Activated B cell treated with CpG ODN at 0.5 μM for 24 hours (primary cell): ENCODE measurements at places on chromosomes 4 and X.

GRCh38 chrX:153766098-153766817 lies 2.2 kb downstream of the PLXNB3 start:
- H3K27me3 ChIP-seq: no peaks in the 10 kb centered on the region
- H3K4me3 ChIP-seq: no peak overlapping the region
- DNase-seq: no peak
- peaks cover 12% of the 10 kb centered on the region for H3K4me1 ChIP-seq
- H3K27ac ChIP-seq: no peak overlapping the region

DNA sequence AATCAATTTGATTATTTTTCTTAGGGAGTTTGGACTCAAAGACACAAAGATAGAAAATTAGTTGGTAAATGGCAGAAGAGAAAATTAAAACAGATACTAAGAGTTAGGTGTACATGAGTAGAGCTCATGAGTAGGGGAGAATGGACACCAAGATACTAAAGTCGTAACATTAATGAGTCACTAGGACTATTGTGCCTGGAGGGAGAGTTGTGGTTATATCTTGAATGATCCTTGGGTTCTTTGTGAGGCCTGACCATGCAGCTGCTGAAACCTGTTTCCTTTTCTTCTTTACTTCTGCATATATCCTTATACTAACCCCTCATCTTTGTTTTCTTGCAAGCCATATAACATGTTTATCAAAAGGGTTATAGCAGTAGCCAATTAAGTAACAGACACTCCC lies 532.8 kb downstream of the RPA4 start:
- no peak overlapping the region for H3K4me3 ChIP-seq
- no peak overlapping the region for H3K27ac ChIP-seq
- no peak for DNase-seq
- no peaks in the 10 kb centered on the region for H3K36me3 ChIP-seq
- H3K27me3 ChIP-seq: no peaks in the 10 kb centered on the region
- no peaks in the 10 kb centered on the region for H3K4me1 ChIP-seq

DNA sequence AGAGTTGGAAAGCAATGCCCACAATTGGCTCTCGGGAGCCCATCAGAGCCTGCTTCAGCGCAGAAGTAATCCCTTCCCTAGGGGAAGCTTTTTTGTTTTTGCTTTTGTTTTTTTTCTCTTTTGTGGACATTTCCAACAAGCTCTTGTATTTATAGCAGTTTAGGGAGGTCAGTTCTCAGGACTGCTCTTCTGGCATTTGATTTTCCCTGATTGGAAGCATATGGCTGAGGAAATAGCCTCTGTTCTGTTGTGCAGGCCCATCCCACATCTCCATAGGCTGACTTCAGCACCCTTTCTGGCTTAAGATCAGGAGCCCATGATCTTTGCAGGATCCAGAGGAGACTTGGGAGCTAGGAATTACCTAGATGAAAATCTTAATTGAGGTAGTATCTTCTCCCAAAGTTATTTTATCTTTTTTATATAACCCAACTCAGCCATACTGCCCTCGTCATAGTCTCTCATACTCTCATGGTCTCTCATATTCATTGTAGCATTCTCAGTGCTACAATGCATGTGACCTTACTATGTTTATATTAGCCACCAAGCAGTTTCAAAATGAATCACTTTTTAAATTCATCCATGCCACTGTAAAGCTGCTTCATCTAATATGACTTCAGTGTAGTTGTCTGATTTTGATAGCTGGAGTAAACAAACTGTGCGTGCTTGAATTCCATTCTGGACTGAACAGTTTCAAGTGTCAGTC lies 16.7 kb downstream of the PAGE4 start:
- H3K27me3 ChIP-seq: no peaks in the 10 kb centered on the region
- no peaks in the 10 kb centered on the region for H3K36me3 ChIP-seq
- peaks cover 5% of the 10 kb centered on the region for H3K4me1 ChIP-seq
- H3K4me3 ChIP-seq: no peak overlapping the region
- no peak overlapping the region for H3K27ac ChIP-seq

DNA sequence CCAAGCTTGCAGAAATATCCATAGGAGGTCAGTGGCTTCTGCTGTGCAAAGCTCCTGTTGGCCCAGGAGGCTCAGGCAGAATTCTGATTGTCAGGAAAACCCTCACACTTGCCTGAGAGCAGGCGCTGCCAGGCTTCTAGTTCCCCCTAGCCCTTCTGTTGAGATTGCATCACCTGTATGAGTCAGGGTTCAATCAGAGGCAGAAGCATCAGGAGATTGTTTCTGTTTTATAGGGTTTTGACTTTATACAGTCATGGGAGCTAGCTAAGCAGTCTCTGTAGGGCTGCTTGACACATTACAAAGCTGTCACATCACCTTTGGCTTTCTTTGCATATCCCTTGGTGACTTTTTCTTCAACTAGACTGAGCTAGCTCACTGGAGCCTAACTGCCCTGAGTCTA lies 27.8 kb downstream of the DIPK2B start:
- H3K27me3 ChIP-seq: no peaks in the 10 kb centered on the region
- H3K4me1 ChIP-seq: no peaks in the 10 kb centered on the region
- H3K4me3 ChIP-seq: no peak overlapping the region

DNA sequence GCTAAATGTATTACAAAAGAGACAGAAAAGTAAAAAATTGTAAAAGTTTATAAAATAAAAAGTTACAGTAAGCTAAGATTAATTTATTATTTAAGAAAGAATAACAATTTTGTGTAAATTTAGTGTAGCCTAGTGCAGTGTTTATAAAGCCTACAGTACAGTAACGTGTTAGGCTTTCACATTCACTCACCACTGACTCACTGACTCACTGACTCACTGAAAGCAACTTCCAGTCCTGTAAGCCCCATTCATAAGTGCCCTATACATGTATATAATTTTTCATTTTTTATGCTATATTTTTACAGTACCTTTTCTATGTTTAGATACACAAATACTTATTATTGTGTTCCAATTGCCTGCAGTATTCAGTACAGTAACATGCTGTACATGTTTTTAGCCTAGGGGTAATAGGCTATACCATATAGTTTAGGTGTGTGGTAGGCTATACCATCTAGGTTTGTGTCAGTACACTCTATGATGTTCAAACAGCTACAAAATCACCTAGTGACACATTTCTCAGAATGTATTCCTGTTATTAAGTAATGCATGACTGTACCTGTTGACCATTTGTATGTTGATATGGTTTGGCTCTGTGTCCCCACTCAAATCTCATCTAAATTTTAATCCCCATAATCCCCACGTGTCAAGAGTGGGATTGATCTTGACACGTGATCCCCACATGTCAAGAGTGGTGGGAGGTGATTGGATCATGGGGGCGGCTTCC lies 57.9 kb downstream of the CFAP299 start:
- H3K4me1 ChIP-seq: peaks cover 4% of the 10 kb centered on the region
- H3K27me3 ChIP-seq: peaks cover 2% of the 10 kb centered on the region
- no peak overlapping the region for H3K4me3 ChIP-seq
- no peak for DNase-seq
- no peak overlapping the region for H3K27ac ChIP-seq

DNA sequence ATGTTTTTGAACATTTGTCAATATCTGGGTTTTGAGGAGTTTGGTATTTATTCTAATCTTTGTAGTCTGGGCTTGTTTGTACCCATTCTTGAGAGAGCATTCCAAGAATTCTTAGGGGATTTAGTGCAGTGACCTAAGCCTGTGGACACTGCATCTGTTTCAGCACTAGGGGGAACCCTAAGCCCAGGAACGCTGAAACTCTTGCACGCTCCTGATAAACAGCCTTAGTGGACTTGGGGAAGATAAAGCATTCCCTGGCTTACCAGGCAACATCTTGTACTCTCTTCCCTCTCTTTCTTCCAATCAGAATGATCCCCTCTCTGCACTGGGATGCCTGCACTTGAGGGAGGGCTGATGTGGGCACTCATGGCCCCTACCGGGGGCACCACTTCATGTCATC lies 654.9 kb upstream of the HTR2C start:
- H3K27ac ChIP-seq: no peak overlapping the region
- H3K4me3 ChIP-seq: no peak overlapping the region
- DNase-seq: no peak
- no peaks in the 10 kb centered on the region for H3K4me1 ChIP-seq

DNA sequence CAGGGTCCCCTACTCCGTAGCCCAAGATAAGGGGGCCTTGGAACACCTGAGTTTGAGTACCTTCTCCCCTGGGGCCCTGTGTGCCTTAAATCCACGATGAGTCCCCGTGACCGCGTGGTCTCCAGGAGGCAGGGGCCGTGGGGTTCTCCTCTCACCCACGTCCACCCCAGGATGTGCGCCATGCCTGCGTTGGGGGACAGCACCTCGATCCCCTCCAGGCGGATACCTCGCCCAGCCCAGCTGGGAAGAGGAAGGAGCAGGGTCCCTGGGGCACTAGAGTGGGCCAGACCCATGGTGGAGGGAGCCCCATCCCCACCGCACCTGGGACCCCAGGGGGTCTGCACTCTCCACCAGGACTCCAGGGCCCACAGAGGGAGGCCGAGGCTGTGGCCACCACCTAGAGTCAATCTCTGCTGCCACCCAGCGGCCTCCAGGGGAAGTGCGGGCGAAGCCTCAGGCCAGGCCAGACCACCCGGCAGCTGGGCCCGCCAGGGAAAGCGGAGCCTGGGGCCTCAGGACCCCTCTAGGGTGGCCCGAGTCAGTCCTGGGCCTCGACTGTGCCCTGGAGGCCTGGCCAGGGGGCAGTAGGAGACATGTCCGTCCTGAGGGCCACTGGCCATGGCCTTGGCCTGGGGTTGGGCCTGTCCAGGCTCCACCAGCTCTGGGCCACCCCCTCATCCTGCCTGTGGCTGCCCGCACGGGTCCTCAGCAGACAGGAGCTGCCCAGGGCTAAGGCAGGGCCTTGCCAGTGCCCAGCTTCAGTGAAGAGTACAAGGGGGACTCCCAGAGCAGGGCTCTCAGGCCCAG lies 55.0 kb downstream of the FAM53A start:
- H3K4me3 ChIP-seq: no peak overlapping the region
- H3K27ac ChIP-seq: no peak overlapping the region
- H3K36me3 ChIP-seq: no peaks in the 10 kb centered on the region
- peak; percentile 62 for DNase-seq
- no peaks in the 10 kb centered on the region for H3K4me1 ChIP-seq

DNA sequence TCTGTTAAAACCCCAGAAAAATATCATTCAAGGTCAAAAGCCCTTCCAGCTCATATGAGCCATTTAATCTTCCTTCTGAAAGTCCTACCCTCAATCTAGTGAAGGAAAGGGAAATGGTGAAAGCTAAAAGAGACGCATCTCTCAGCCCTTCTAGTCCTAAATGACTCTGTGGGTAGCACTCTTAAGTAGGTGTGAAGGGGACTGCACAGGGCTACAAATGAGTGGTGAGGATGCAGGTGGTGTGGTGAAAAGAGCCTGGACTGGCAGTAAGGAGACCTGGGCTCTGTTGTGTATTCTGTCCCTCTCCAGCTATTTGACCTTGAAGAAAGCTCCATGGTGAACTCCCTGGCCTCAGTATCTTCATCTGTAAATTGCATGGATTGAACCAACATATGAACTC lies 671.8 kb upstream of the DIPK2B start:
- H3K36me3 ChIP-seq: no peaks in the 10 kb centered on the region
- H3K27me3 ChIP-seq: no peaks in the 10 kb centered on the region
- no peak overlapping the region for H3K27ac ChIP-seq
- no peak for DNase-seq

- no peak overlapping the region for H3K27ac ChIP-seq
- H3K4me3 ChIP-seq: no peak overlapping the region
- no peak for DNase-seq
- no peaks in the 10 kb centered on the region for H3K27me3 ChIP-seq
- peaks cover 13% of the 10 kb centered on the region for H3K36me3 ChIP-seq
Observed at GRCh38 chr4:150570862-150571261, 11.1 kb upstream of the MAB21L2 start.

DNA sequence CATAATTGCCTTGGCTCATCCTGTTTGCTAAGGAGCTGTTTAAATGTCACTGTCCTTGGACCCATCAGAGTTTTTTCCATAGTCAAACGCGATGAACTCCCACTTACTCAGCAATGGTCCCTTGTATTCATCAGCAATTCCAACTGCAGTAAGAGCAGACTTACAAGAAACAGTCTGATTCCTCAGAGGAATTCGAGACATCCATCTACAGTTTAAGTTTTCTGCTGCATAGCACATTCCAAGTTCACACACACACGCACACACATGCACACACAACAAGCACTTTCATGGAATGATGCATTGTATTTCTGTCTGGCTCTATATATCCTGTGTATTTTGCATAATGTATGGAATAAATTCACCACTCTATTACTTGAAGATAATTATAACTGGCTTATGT lies 32.7 kb upstream of the TMEM150C start:
- peaks cover 8% of the 10 kb centered on the region for H3K27me3 ChIP-seq
- no peak overlapping the region for H3K27ac ChIP-seq
- H3K4me1 ChIP-seq: no peaks in the 10 kb centered on the region

DNA sequence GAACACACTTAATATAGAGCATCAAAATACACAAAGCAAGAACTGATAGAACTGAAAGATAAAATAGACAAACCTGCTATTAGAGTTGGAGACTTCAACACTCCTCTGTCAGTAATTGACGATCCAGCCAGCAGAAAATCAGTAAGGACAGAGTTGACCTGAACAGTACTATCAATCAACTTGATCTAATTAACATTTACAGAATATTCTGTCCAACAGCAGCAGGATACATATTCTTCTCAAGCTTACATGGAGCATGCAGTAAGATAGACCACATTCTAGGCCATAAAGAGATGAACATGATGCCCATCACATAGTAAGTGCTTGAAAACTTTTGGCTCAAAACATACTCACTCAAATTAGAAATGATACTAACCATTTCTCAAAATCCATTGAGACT lies 196.7 kb upstream of the KLF3 start:
- DNase-seq: no peak
- H3K4me1 ChIP-seq: peaks cover 7% of the 10 kb centered on the region
- peaks cover 2% of the 10 kb centered on the region for H3K36me3 ChIP-seq
- H3K4me3 ChIP-seq: no peak overlapping the region
- H3K27ac ChIP-seq: no peak overlapping the region

- H3K36me3 ChIP-seq: no peaks in the 10 kb centered on the region
- DNase-seq: no peak
- H3K27me3 ChIP-seq: no peaks in the 10 kb centered on the region
- H3K4me1 ChIP-seq: no peaks in the 10 kb centered on the region
- H3K4me3 ChIP-seq: no peak overlapping the region
Observed at GRCh38 chr4:39802005-39802404, 104.1 kb downstream of the UBE2K start.

- no peaks in the 10 kb centered on the region for H3K27me3 ChIP-seq
- H3K4me1 ChIP-seq: no peaks in the 10 kb centered on the region
- no peak for DNase-seq
- H3K27ac ChIP-seq: no peak overlapping the region
- peaks cover 23% of the 10 kb centered on the region for H3K36me3 ChIP-seq
- no peak overlapping the region for H3K4me3 ChIP-seq
Observed at GRCh38 chrX:24732766-24733500, 39.2 kb downstream of the POLA1 start.

GRCh38 chr4:125388613-125389012 lies 73.9 kb downstream of the FAT4 start:
- H3K4me3 ChIP-seq: no peak overlapping the region
- H3K27me3 ChIP-seq: no peaks in the 10 kb centered on the region
- no peaks in the 10 kb centered on the region for H3K4me1 ChIP-seq
- H3K36me3 ChIP-seq: no peaks in the 10 kb centered on the region
- no peak for DNase-seq
- H3K27ac ChIP-seq: no peak overlapping the region
